ENCODE measurements at places on chromosomes 7 and 10. TPM values are rescaled to one million over a fixed set of nuclear protein-coding genes. Genes with fewer than 3 reads are reported as not detected.

Gene ENO4
- total RNA-seq: not detected

Gene KCNH2
- total RNA-seq: not detected

Gene AKR1C8
- total RNA-seq: not detected

Gene CHST12
- total RNA-seq: 6.4 TPM

Gene ADCYAP1R1
- total RNA-seq: not detected

Gene IDI2
- total RNA-seq: not detected

Gene TUBAL3
- total RNA-seq: 0.07 TPM

Gene MKLN1
- total RNA-seq: 75.4 TPM

Gene LRRC18
- not detected for total RNA-seq

Gene CPEB3
- total RNA-seq: 0.88 TPM

Gene RASSF4
- 51.7 TPM for total RNA-seq

Gene SPAM1
- total RNA-seq: not detected

Gene SPDYE9
- total RNA-seq: not detected

Gene ANXA8
- not detected for total RNA-seq

Gene ITGA8
- not detected for total RNA-seq

Gene CPN1
- 8.1 TPM for total RNA-seq

Gene FZD8
- total RNA-seq: not detected

Gene KLF14
- total RNA-seq: not detected

Gene SLC26A4
- total RNA-seq: not detected

Gene TRIM74
- total RNA-seq: 1.4 TPM

Gene EZH2
- 30.4 TPM for total RNA-seq

Gene GLI3
- not detected for total RNA-seq

Gene ANKRD22
- total RNA-seq: not detected

Gene WASHC2A
- 42.1 TPM for total RNA-seq

Gene NPVF
- total RNA-seq: not detected

Gene LRRC61
- total RNA-seq: 34.8 TPM

Gene CYP2C18
- total RNA-seq: not detected

Gene LOXL4
- total RNA-seq: 8.8 TPM

Gene PDLIM1
- 123 TPM for total RNA-seq

Gene STN1
- 27.7 TPM for total RNA-seq

Gene KIAA1217
- 10.9 TPM for total RNA-seq

Gene MYH16
- total RNA-seq: 0.15 TPM

Gene MMD2
- not detected for total RNA-seq

Gene LIPJ
- not detected for total RNA-seq

Gene PDE1C
- not detected for total RNA-seq

Gene AQP1
- total RNA-seq: not detected

Gene MTPN
- total RNA-seq: 71.7 TPM

Gene UCMA
- not detected for total RNA-seq

Gene GHRHR
- total RNA-seq: not detected

Gene SLC18A2
- not detected for total RNA-seq

Gene BAMBI
- 13.2 TPM for total RNA-seq

Gene C1QL3
- total RNA-seq: not detected

Gene OPN4
- not detected for total RNA-seq
